ENCODE measurements at places on chromosomes 1 and 21.

DNA sequence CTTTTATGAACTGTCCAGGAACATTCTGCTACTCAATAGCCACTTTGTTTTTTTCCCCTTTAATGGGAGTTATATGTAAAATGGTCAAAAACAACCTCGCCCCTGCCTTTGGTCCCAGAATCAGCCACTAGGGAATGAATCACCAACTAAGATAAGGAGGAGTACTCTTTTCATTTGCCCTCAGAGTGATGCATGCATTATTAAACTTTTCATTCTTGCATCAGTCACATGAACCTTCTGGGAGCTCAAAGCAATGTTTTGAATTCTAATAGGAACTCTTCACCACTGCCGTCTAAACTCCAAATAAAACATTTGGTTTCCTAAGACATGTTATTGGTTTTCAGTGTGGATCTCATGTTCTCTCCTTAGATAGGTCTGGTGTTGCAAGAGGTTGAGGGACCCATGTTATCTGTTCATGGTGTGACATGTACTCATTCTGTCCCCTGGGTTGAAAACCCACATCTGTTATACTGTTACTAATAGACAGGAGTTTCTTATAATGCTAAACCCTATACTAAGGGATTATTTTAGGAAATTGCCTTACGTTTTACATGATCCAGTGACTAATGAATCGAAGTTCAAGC is 17.8 kb upstream of the HSD17B7 start:
- no peak for DNase-seq

DNA sequence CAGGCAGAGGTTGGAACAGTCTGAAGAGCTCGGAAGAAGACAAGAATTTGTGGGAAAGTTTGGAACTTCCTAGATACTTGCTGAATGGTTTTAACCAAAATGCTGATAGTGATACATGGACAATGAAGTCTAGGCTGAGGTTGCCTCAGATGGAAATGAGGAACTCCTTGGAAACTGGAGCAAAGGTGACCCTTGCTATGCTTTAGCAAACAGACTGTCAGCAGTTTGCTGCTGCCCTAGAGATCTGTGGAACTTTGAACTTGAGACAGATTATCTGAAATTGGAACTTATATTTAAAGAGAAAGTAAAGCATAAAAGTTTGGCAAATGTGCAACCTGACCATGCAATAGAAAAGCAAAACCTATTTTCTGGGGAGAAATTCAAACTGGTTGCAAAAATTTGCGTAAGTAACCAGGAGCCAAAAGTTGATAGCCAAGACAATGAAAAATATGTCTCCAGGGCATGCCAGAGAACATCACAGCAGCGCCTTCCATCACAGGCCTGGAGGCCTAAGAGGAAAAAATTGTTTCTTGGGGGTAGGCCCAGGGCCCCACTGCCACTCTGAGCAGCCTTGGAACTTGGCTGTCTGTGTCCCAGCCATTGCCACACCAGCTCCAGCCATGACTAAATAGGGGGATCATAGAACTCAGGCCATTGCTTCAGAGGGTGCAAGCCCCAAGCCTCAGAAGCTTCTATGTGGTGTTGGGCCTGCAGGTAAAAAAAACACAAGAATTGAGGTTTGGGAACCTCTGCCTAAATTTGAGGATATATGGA is 675.3 kb downstream of the LTN1 start:
- no peak for DNase-seq

- DNase-seq = no peak
Measured at GRCh38 chr1:205563927-205564441, 59.5 kb downstream of the CDK18 start.

DNA sequence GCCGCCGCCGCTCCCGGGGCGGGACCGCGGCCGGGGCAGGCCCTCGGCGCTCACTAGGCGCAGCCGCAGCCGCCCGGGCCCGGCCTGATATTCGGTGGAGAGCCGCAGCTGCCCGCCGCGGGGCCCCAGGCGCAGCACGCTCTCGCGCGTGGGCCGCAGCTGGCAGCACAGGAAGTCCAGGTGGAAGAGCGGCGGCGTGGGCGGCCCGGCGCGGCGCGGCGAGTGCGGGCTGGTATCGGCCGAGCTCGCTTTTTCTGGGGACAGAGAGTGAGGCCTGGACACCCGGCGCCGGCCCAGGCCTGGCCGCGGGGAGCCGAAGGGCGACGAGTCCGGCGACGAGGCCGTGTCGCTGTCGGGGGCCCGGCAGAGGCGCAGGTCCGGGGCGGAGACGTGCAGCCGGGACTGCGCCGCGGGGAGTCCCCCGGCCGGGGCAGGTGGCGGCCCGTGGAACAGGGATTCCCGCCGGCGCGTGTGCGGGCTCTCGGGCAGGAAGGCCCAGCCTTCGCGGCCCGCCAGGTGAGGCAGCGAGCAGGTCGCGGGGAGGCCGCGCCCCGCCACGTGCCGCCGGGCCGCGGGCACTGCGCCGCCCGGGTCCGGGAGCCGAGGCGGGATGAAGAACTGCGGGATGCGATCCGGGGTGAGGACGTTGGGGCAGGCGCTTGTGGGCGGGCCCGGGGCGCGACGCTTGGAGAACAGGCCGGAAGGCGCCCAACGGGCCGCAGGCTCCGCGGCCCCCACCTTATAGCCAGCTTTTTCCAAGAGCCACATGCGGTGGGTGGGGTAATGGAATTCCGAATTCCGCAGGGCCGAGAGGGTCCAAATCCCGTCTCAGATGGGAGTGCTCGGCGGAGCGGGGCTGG is 1.2 kb downstream of the C2CD4D start:
- DNase-seq = peak; percentile 58

DNA sequence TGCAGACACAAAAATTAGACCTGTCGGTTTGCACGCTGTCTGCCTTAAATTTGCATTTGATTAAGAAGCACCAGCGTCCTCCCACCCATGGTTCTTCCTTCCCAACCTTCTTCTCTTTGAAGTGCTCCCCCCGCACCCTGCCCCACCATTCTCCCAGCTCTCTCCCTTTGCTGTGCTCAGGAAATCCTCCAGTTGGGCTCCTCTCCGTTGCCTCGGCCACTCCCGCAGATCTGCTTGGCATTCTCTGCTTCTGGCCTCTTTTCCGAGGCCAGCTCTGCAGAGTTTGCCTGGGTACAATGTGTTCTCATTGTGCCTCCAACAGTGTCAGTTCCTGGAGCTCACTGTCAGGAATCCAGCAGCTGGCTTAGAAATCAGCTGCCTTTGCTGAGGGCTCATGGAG is 126.1 kb downstream of the NAV1 start:
- DNase-seq = no peak

GRCh38 chr1:91555074-91555730 is 54.6 kb downstream of the CDC7 start:
- DNase-seq = no peak

DNA sequence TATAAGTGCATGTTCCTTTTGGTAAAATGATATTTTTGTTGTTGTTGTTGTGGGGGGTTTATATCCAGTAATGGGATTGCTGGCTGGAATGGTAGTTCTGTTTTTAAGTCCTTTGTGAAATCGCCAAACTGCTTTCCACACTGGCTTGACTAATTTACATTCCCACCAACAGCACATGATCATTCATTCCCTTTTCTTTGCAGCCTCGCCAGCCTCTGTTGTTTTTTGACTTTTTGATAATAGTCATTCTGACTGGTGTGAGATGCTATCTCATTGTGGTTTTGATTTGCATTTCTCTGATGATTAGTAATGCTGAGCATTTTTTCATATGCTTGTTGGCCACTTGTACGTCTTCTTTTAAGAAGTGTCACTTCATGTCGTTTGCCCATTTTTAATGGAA is 188.5 kb upstream of the CHRM3 start:
- DNase-seq = no peak

DNA sequence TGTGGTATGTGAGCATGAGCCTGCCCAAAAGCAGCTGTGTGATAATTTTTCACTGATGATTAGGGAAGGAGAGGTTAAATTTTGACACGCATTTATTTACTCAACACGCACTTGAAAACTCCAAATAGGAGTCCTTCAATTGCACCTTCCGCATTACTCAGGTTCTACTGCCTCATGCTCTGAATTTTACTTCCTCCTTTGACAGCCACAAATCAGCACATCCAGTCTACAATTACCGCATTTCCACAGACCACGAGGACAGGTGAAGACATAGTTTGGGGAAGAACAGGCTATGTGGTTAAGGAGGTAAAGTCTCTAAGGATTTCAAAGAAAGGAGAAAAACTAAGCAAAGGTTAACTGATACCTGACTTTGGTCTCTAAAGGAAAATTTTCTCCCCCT is 2.6 kb downstream of the CAPN8 start:
- DNase-seq = no peak

GRCh38 chr1:246824541-246824940 is 100.3 kb downstream of the SCCPDH start:
- no peak for DNase-seq

DNA sequence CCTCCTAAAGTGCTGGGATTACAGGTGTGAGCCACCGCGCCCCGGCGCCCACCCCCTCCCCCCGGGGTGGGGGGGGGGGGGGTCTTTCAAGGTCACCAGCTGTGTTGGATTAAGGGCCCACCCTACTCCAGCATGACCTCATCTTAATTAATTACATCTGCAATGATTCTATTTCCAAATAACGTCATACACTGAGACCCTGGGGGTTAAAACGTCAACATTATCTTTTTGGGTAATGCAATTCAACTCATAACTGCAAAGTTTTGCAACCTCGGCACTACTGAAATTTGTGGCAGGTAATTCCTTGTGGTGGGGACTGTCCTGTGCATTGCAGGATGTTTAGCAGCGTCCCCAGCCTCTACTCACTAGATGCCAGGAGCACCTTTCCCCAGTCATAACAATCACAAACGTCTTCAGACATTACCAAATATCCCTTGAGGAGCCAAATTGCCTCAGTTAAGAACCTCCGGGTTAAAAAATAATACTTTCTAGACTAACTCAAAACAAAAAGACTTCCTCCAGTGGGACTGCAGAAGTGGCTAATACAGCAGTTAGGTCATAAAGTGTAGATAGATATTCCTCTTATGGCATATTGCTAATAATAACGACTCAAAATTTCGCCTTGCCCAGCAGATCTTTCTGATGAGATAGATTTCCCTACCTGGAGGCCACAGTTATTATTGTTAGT is 233.0 kb upstream of the KAZN start:
- no peak for DNase-seq

- DNase-seq = no peak
Measured at GRCh38 chr21:42799516-42799915, 79.8 kb downstream of the WDR4 start.

DNA sequence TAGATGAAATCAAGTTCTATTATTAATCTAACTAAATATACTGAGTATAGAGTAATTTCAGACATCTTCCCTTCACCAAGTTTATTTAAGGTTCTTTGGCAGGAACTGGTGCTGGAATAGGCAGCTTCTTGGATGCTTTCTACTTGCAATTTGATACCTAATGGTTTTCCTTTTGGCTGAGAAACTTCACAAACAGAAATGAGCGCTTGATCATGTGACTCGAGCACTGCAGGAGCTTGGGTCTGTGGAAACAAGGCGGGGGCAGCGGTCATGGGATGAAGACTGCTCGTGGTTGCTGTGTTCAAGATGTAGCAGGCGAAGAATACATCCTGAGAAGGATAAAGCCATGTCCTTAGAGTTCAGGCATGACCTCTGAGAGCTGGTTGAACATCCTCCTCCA is 136.8 kb downstream of the PTPRC start:
- no peak for DNase-seq

DNA sequence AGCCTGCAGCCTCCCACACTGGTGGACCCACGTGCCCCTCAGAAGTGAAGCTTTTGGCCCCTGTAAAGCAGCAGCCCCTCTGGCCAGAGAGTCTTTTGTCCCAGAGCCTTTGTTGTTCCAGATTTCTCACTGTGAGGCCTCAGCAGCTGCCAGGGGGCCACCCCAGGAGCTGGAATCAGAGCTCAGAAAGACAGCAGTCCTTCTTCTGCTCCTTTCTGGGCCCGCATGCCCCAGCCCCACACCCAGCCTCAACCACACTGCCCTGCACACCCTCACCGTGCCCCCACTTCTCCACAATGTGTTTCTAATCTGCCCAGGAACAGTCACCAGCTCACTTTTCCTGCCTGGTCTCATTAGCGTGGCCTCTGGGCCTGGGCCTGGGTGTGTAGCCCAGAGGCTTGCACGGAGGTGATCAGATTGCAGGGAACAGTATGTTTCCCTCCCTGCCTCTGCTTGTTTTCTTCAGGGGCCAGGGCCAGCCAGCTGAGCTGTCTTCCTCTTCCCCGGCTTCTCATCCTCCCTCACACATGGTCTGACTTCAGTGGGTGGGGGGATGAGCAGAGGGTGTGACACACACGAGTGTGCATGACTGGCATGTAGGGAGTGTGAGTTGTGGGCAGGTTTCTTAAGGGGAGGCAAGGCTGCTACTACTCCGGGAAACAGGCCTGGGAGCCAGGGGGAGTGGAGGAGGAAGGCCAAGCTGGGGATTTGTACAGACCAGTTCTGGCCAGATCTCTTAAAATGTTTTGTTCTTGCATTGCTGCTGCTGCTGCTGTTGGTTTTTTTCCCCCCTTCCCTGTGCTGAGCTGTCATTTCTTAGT is 82.5 kb upstream of the ZNF648 start:
- DNase-seq = no peak

DNA sequence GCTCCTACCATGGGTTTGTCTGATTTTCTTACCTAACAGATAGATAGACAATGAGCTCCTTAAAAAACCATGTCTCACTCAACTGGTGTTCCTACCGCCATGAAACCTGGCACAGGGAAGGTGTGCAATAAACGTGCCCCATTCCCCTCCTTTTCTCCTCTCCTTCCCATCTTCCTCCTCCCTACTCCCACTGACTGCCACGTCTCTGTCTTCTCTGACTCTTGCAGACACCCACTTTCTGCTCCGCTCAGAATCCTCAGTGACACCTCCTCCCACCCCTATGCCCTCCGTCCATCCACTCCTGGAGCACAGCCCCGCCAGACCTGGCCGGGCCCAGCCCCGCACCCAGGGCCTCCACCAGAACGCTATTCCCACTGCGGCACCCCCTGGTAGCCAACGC is 52.9 kb downstream of the HMGB4 start:
- DNase-seq = no peak

GRCh38 chr1:53294567-53294966 is 33.3 kb downstream of the LRP8 start:
- DNase-seq = peak; percentile 56

- DNase-seq = no peak
Measured at GRCh38 chr21:29055080-29055479, 18.4 kb downstream of the CCT8 start.

DNA sequence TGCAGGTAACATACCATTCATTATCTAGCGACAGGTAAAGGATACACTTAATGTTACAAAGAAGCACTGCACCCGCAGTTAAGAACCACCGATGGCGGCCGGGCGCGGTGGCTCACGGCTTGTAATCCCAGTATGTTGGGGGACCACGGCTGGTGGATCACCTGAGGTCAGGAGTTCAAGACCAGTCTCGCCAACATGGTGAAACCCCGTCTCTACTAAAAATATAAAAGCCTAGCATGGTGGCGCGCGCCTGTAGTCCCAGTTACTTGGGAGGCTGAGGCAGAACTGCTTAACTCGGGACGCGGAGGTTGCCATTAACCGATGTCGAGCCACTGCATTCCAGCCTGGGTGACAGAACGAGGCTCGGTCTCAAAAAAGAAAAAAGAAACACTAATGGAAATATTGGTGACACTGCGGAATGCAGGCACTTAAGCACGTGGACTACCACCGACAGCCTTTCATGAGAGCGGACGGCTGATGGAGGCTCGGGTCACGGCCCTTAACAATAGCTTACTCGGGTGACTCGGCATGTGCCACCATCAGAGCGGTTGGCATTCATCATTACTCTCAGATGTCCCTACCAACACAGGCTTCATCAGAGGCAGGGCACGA is 542 bp downstream of the GAS5 start:
- DNase-seq = no peak

- DNase-seq = no peak
Measured at GRCh38 chr1:83815330-83815729, 183.6 kb downstream of the TTLL7 start.

GRCh38 chr1:78003882-78004718 is 639 bp upstream of the DNAJB4 start:
- peak; percentile 37 for DNase-seq
